Fibroblast of upper back skin (primary cell): ENCODE measurements at places on chromosomes 4 and X.
A peak's percentile ranks its signal among the peaks of the same experiment; 100 is the strongest.

- DNase-seq = peak; percentile 67
Observed at GRCh38 chr4:127708985-127709384, 21.2 kb upstream of the SLC25A31 start.

- peak; percentile 80 for DNase-seq
Observed at GRCh38 chr4:6343939-6344408, 74.3 kb downstream of the WFS1 start.

- no peak for DNase-seq
Observed at GRCh38 chr4:6206771-6207290, 6.5 kb upstream of the JAKMIP1 start.

DNA sequence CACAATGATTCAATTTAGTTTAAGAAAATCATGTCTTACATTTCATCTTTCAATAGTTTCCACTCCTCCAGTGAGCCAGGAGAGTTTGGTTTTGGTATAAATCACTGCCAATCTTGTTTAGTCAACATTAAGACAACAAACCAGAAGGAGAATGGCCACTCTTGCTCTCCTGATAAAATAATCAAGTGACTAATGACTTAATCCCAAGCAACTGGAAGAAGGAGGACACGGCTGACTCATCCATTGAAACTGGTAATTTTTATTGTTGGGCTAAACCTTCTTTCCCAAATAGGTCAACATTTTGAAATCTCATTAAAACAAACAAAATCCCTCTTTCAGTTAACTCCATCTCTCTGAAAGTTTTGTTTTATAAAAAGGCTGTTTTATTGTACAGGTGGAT, 230.2 kb downstream of the CLCN4 start:
- DNase-seq = no peak

GRCh38 chrX:12865359-12865758, 1.5 kb upstream of the TLR7 start:
- no peak for DNase-seq

- no peak for DNase-seq
Observed at GRCh38 chr4:93747220-93747619, 81.3 kb upstream of the ATOH1 start.

DNA sequence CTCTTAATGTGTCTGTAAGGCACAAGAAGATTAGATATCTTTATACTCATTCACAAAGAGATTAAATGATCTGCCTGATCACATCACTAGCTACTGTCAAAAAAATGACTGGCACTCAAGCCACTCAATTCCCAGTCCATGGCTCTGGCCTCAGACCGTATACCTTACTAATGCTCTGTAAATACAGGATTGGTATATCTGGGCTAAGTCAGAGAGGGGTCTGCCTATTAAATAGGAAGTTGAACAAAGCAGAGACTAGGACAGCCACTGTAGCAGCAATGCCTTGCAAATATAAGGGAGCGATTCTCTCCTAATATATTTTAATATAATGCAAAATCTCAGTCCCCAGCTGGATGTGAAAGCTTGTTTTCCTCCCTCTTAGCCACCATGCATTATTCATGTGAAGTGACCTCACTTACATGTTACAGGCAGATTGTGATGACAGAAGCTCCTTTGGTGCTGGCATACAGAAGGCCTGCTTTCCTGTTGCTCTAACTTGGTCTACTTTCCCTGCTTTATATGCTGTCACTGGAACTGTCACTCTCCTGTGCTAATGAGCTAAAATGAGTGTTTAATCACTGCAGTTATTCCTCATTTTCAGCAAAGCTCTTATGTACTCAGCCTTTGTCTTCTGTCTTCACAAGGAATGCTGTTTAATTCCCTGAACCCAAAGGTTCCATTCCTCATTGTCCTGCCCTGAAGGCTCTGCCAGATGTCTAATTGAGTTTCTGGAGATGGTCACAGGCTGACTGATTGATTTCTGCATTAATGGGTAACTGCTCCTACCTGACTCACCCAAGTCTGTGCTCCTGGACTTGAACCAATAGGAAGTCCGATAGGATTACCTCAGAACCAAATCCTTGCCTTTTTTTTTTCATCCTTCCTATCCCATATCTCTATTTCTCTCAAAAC, 578.2 kb downstream of the KLHL13 start:
- no peak for DNase-seq

DNA sequence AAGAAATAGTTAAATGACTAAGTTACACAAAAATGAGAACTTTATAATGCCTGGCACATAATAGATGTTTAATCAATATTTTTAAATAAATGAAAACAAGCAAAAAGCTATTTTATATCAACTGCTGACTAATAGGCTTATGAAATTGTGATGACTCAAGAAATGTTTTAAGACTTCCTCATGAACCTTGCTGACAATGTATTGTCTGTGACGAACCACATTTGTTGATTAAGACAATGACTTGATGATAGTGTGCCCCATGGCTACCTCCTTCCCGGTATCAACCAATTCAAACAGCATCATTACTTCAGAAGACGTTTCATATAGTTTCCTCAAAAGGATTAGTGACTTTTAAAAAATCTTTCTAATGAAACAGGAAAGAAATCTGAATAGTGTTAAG, 7.9 kb downstream of the CXCL6 start:
- DNase-seq = peak; percentile 63

DNA sequence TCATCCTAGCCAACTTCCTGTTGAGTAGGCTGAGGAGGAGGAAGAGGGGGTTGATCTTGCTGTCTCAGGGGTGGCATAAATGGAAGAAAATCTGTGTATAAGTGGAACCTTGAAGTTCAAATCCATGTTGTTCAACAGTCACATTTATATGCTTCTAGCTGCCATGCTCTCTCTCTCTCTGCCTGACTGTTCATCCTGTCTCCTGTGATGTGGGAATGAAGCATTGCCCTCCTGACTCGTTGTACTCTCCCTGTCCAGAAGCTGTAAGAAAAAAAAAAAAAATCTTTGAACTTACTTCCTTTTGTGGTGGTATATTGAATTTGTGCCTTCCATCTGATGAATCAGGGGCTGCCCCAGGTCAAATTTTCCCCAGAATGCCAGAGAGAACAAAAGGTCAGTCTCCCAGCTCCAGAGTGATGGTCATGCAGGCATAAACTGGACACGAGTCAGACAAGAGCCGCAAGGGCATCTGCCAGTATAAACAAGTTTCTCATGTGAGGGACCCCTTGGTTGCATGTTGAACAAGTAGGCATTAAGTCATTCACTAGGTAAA, 257.0 kb downstream of the IDS start:
- peak; percentile 6 for DNase-seq

DNA sequence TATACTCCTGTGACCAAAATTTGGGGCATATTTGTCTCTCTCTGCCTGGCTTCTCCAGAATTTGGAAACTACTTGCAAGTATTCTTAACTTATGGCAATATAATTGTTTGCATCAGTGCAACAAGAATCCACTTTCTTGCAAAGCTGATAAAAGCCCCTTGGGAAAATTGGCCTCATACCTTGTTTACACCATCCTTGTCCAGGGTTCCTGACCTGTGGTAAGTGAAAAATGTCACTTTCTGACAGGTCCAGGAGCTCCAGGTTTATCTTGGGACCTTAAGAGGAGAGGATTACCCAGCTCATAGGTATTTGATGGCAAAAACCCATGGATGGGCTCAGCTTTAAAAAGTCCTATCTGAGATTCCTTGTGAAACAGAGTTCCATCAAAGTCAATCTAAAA, 29.3 kb upstream of the CXCL13 start:
- no peak for DNase-seq

DNA sequence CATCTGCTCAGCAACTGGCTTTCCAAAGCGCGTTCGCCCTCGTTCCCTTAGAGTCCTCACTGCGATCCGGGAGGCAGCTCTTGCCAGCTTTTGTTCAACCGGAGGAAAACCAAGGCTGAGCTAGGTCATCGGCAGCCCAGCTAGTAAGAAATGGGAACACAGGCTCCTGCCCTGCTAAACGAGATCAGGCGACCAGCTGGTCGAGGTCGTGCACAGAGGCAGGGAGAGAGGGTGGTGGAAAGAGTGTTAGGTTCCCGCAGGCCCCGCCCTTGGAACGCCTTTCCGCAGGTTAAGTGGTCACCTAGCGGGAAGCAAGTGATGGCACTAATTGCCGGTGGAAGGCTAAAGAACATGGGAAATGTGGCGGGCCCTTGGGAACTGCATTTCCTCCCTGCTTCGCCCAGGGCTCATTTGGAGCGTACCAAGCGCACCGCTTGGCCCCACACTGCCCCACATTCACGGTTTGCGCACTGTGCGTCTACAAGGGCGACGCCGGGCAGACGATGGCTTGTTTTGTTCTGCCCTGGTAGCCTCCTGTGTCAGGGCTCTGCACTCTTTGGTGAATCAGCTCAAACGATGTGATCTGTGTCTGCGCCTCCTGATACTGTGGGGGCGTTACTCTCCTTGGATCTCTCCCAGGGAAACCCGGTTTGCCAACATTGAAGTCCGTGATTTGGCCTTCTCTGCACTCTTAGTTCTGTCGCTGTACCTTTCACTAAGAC, 7.2 kb upstream of the PRDM8 start:
- no peak for DNase-seq

GRCh38 chr4:633406-633805, 8.0 kb downstream of the PDE6B start:
- DNase-seq = no peak
